HT1080 (cell line): ENCODE measurements at places on chromosomes 2 and 18.
A peak's percentile ranks its signal among the peaks of the same experiment; 100 is the strongest.

- DNase-seq: peak; percentile 15
Measured at GRCh38 chr2:109260886-109261700, 132.1 kb downstream of the SH3RF3 start.

GRCh38 chr18:76371301-76372203, 123.5 kb downstream of the ZNF516 start:
- DNase-seq: no peak

DNA sequence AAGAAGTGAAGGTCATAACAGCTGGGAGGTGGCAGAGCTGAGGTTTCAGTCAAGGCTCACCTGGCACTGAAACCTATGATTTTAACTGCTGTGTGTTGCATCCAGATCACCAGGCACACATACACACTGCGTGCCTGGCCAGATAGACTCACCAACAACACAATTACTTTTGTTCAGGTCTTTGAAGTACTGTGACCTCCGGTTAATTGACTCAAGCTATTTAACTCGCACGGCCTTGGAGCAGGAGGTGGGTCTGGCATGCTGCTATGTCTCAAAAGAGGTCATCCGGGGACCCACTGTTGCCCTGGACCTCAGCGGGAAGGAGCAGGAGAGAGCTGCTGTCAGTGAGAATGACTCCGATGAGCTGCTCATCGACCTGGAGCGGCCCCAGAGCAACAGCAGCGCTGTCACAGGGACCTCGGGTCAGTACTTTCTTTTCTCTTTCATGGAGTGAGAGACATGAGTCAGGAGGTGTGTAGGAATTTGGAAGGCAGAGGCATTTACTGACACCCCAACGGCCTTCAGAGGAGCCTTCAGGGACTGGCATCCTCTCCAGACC, 104.1 kb downstream of the ESCO1 start:
- no peak for DNase-seq

GRCh38 chr2:18186816-18187613, 308.5 kb downstream of the KCNS3 start:
- no peak for DNase-seq

DNA sequence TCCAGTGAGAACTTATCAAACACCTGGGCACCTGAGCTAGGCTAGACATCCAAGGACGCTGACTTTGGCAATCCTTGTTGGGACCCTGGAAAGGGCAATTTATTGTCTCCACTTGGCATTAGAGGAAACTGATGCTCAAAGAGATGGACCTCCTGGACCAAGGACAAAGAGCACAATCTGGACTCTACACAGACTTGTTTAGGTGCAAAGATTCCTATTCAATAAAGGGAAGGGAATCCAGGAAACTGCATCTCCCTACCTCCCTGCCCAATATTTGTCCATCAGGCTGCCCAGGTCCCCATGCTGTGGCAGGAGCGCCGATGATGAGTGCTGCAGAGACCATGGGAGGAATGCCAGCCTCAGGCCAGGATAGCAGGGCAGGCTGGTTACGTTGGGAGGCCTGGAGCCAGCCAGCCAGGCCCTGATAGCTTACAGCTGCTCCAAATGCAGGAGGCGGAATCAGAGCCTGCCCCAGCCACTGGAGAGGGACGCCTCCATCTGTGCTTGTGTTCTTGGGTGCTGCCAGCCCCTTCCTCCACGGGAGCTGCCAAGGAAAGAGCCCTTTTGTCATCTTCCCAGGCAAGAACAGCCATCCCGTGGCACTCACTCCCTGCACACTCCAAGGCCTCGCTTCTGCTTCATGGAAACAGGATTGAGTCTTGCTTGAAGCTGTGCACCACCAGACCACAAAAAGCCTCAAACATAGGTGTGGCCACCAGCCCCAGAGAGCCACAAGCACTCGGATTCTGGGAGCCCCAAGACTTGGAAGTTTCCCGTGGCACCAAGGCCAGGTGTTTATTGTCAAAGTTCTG, 60.0 kb downstream of the HS1BP3 start:
- no peak for DNase-seq

DNA sequence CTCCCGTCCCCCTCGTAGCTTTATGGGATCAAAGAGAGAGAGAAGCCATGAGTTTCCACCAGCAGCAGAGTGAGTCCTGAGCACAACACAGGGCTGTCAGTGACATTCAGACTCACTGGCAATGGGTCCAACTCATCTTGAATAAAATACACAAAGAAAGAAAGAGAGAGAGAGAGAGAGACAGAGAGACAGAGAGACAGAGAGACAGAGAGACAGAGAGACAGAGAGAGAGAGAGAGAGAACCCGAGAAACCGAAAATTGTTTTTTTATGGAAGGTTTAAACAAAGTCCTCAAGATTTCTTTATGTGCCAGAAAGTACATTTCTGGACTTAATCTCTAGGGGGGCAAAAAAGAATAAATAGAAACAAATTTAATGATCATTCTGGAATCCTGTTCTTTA, 11.5 kb upstream of the BCL2 start:
- no peak for DNase-seq

DNA sequence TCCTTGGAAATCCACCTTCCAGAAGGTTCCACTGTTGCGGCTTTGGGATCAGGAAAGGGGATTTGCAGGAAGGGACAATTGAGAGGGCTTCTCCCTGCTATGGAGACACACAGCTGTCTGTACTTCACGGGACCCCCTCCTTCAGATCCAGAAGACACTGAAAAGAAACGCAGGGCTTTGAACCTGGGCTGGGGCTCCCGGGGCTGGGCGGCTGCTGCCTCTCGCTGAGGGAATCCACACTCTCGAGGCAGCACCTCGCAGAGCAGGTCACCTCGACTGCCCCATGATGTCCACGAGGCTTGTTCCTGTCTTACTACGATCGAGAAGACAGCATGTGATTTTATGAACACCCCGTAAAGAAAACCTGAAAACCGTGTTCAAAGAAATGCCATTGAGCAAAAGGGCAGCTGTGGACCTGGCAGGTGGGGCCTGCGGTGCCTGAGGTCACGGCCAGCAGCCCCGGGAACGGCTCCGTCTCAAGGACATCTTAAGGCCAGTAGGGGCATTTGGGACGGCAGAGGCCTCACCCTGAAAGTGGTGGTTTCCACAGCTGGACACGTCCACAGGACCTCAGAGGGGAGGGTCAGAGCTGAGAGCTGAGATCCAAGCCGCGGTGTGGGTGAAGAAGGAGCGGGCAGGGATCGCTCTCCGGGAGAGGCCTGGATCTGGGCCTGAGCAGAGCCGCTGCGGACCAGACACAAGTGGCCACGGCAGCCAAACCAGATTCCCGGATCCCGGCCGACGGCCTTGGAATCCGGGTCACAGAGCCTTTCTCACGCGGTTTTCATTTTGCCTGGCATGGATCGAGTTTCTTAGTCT, 165.7 kb downstream of the RTP5 start:
- no peak for DNase-seq

GRCh38 chr2:208407667-208408066, 1.1 kb downstream of the PTH2R start:
- DNase-seq: peak; percentile 15

GRCh38 chr2:85705680-85706039, 11.5 kb downstream of the GNLY start:
- peak; percentile 74 for DNase-seq

DNA sequence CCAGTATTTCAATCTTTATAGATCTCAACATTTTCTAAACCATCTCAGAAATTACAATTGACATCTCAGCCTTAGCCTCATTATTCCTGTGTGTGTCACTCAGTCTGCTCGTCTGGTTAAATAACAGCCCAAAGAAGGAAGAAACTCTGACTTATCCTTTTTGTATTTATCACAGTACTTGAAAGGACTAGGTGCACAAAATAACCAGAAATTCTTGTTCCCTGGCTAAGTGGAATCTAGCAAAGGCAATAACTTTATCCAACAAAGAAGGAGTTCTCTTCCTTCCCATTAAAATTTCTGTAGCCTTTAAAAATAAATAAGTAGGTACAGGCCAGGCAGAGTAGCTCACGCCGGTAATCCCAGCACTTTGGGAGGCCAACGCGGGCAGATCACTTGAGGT, 139.9 kb upstream of the PID1 start:
- no peak for DNase-seq

DNA sequence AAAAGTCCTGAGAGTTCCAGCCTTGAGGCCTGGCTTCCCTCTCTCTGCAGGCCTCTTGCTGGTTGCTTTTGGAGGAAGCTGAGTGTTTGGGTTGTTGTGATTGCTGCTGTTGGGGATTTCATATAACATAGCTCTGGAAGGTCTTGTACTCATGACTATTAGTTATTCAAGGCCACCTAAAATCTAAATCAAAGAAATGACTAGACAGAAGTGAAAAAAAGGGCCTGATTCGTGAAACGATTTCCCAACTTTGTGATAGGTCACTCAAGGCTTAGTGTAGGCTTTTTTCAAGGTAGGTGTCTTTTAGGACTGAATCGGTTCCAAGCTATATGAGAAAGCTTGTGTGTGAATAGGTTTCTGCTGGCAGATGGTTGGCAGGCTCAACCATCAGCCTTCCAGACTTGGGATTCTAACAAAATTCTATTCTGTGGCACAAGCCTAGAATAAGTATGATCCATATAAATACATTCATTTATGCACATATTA, 164.4 kb downstream of the FMNL2 start:
- DNase-seq: no peak

- no peak for DNase-seq
Measured at GRCh38 chr2:182868054-182868796, 1.8 kb upstream of the FRZB start.

GRCh38 chr2:9092383-9093282, 89.1 kb upstream of the MBOAT2 start:
- no peak for DNase-seq

DNA sequence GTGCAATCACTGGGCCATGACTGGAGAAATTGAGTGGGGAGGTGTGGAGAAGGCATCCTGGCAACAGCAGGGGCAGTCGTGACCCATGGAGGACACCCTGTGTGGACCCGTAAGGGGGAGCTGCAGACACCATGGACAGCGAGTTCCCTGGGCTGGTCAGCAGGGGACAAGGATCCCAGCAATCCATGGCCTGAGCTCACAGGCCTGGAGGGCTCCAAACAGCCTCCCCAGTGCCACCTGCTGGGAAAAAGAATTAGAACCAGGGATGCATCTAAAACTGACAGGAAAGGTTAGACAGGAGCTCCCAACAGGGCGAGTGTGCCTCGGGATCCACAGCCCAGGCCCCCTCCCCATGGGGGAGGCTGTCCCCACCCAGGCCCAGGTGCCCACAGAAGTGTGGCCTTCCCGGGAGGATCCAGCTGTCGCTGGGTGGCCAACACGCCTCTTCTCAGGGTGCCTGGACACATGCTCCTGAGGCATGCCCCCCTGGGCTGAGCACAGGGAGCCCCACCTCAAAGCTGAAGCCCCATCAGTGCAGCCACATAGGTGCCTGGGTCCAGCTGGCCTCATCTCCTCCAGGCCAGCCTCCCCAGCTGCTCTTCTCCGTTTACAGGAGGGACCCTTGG, 20.5 kb upstream of the KIF1A start:
- DNase-seq: peak; percentile 72

DNA sequence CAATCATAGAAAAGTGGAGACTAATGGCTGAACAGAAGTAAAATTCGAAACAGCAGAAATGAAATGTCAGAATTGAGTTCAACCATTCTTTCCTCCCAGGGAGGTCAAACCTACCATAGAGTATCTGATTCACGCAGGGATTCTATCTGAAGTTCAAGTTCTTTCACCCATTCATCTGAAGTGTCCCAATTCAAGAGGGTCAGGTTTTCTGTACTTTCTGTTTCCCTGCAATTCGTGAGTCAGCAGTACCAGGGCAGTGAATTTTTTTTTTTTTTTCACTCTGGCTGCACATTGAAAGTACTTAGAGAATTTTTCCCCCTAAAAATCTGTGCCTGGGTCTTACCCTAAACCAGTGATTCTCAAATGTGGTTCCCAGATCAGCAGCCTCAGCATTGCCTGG, 40.9 kb upstream of the CCDC88A start:
- DNase-seq: peak; percentile 44

DNA sequence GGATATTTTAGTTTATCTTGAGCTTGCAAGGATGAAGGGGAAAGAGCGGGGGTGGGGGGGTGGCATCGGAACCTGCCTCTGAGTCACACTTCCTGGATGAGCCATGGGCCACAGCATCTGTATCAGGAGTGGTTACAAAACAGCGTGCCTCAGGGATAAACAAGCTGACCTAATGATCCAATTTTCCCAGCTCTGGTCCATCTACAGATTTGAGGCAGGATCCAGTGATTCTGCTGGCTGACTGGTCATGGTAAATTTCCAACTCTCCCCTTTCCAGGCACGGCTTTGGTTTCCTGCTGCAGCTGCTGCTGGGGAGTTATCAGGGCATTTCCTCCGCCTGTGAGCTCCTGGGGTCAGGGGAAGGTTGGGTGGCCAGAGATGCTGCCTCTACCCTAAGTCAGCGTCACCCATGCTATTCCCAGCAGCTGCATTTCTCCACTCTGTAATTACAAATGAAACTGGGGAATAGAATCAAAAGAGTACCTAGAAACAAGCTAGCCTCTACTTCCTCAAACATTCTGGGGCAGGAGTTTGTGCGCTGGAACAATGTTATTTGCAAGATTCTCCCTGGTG, 4.7 kb upstream of the HPCAL1 start:
- peak; percentile 96 for DNase-seq

DNA sequence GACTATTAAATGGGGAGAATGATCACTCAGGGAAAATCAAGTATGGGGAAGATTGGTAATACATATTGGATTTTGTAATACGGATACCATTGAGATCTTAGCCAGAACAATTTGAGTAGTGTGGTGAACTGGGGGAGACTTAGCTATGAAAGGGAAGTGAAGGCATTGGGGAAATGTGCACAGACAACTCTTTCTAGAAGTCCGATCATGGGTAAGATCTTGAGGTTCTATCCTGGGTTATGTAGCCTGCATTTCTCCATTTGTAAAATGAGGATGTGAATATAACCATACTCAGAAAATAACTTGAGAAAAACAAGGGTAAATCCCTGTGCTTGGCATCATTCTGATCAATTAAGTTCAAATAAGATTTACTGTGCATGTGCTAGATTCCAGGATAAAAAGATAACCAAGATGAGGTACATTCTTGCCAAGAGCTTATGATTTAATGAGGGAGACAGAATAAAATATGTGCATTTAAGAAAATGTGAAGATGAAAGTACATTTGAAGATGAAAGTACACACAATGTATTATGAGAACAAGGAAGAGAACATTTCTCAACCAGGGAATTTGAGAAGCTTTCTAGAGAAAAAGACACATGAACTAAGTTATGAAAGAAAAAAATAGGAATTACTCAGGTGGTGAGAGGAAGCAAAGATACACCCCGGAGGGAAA, 49.5 kb downstream of the SLC40A1 start:
- DNase-seq: no peak

GRCh38 chr18:70235478-70235877, 30.0 kb upstream of the RTTN start:
- no peak for DNase-seq

DNA sequence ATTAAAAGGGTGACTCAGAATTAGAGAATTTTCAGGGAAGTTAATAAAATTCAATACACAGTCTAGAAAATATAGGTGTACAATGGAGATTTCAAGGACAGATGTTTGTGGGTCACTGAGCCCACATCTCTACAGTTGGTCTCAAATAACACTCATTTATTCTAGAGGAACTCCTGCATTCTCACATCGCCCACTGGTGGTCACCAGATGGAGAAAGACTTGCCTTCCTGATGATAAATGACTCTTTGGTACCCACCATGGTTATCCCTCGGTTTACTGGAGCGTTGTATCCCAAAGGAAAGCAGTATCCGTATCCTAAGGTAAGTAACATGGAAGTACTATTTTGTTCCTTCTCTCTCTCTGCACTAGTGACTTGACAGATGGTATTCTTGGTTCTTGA, 1297.1 kb downstream of the DPP10 start:
- DNase-seq: peak; percentile 3
